ENCODE measurements at places on chromosomes 4 and X.

GRCh38 chr4:11005300-11005699, 320.7 kb upstream of the CLNK start:
- no peak for DNase-seq

DNA sequence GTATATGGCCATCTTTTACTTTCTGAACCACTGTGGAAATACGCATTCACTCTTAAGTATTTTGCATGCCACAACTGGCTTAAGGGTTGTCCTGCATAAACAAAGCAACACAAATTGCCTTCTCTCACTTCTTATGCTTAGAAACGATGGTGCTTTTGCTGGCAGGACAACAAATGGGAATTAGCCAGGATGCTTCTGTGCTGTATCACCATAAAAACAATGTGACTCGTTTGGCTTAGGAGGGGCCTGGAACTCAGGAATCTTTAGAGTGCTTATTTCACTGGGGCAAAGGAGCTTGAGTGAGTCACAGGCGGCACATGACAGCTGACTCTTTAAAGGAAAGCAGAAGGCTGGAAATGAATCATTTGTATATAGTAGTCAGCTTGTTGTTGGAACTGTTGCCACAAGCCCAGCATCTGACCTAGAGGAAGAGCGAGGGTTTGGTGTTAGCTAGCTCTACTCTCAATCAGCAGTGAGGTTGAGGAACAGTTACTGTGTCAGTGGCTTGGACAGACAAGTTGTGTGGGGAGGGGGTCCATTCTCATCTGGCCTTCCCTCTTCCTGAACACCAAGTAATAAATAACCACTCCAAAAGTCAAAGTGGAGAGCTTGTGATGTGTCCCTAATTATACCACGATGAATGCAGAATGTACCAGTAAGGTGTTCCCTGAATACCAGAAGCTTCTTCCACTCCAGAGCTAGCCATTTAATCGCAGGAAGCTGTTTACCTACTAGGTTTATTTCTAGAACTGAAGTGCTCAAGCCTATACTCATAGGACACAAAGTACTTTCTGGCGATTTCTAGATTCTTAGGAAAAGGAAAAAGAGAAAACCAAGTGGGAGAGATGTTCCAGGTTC, 293.1 kb downstream of the CAMK2D start:
- DNase-seq: peak; percentile 93

- no peak for DNase-seq
Measured at GRCh38 chrX:114962209-114962608, 55.2 kb downstream of the IL13RA2 start.

- DNase-seq: no peak
Measured at GRCh38 chrX:130347321-130347720, 7.6 kb downstream of the SLC25A14 start.

- DNase-seq: no peak
Measured at GRCh38 chr4:68349279-68349648, 626 bp downstream of the YTHDC1 start.

DNA sequence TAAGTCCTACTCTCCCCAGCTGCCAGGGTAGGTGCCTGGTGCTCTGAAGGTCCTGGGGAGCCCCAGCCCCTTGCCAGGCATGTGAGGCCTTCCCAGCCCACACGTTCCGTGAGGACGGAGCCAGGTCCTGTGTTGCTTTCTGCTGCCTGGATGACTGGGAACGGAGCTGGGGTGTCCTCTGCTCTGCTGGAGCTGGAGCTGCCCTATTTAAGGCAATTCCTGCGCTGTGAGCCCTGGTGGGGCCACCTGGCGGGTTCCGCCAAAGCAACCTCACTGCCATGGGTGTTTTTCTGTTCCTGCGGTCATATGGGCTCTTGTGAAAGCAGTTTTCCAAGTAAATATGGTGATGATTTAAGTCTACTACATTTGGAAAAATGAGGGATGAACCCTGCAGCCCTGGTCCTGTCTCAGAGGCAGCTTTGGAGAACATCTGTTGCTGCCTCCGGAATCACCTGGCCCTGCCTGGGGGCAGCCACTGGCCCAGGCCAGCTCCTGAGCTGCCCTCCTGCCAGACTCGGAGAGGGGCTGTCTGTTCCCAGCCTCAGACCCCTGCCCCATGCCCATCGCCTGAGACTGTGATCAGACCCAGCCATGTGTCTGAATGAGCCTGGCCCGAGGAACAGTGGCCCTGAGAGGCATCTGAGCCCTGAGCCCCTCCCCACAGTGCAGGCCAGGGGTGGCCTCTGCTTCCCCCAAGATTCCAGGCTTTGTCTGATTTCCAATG, 33.2 kb downstream of the FGFRL1 start:
- no peak for DNase-seq

DNA sequence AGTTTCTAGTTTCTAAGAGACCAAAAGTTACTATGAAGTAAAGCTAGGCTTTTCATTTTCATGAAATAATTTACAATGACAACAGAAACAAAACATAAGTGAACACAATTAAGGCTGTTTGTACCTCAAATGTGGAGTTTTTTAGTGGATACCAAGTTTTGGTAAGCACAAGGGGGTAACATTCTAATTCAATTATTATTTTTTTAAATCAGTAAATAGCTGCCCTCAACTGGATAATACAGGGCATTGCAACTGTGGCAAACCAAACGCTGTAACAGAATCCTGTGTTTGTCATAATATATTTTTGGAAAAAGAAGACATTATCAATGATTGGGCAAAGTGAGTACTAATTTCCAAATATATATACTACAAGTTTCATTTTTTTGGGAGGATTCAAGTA, 150.3 kb downstream of the FBXW7 start:
- no peak for DNase-seq

DNA sequence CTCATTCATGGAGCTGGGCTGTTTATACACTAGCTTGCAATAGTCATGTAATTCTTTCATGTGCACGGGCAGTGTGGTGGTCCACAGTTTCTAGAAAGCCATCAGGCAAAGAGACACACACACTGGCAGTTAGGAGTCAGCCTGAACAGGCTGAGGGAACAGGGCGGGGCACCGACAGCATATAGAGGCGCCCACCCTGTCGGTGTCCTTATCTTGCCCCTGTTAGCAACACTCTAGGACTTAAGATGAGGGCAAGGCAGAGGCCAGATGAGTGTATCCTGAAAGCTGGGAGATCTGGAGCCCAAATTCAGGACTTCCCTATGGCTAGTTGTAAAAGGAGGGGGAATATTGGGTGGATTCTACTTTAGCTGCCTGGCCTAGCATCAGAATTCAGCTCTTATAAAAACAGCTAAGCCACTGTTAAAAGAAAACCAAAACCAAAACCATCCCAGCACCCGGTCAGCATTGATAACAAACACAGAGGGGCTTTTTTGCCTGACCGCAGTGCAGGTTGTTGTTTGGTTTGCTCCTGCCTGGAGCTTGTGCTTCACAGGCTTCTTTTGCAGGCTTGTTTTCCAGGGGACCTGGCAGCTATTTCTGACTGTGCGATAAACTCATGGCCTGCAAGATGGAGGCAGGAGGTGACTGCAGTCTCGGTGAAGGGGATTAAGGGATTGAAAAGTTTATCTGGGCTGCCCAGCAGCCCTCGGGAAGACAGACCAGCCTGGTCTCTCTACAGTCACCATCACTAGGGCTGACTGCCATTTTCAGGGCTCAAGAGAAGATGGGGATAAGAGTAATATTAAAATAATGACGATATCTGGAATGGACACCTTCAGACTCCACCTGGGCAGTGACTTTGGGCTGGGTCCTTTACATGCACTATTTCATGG, 638.9 kb downstream of the MID1IP1 start:
- DNase-seq: no peak

DNA sequence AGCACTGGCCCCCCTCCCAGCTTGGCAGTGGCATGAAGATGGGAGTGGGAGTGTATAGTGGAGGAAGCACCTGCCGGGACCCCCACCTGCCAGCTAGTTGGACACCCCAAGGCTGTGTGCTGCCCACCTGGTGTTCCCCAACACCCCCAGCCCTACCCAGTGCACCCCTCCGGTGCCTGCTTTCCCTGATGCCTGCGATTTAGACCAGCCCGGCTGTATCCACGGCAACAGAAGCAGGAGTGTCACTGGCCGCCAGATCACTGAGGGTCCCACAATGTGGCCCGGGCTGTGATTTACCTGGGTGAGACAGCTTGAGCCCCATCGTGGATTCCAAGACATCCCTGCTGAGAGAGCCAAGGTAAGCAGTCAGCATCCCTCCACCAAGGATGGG, 533 bp downstream of the GPR173 start:
- no peak for DNase-seq

DNA sequence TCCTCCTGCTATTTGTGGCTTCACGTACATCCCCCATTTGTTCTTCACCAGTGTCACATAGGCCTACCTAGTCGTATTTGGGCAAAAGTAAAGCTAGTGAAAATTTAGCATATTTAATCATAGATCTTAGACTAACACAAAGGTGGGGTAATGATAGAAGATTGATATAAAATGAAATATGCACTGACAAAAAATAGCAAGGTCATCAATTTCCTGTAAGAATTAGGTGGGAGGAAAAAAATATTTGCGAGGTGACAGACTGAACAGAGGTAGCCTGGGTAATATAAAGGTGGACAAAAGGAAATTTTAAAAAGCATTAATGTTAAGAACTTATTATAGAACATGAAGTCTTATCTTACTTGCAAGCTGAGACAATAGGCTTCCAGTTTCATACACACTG, 239.9 kb downstream of the PCDH10 start:
- no peak for DNase-seq

- no peak for DNase-seq
Measured at GRCh38 chrX:68748030-68748429, 80.8 kb upstream of the EFNB1 start.

DNA sequence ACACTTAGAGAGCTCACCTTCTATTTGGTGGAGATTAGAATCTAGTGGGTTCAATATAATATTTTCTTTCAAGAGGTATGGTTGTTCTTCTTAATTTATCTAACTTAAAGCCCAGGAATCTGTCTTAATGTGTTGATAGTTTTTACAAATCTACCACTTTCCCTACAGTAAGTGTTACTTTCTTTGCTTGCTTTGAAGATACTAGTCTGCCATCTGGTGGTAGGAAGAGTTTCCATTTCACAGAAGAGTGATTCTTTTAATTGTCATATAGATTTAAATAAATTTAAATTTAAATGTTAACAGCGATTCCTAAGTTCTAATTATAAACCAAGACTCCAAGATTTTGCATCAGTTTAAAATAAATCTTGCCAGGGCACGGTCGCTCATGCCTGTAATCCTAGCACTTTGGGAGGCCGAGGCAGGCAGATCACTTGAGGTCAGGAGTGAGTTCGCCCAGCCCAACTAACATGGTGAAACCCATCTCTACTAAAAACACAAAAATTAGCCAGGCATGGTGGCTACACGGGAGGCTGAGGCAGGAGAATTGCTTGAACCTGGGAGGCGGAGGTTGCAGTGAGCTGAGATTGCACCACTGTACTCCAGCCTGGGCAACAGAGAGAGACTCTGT, 43.5 kb downstream of the NUDT9 start:
- DNase-seq: peak; percentile 36

- DNase-seq: no peak
Measured at GRCh38 chrX:132778917-132779316, 179.5 kb downstream of the HS6ST2 start.

DNA sequence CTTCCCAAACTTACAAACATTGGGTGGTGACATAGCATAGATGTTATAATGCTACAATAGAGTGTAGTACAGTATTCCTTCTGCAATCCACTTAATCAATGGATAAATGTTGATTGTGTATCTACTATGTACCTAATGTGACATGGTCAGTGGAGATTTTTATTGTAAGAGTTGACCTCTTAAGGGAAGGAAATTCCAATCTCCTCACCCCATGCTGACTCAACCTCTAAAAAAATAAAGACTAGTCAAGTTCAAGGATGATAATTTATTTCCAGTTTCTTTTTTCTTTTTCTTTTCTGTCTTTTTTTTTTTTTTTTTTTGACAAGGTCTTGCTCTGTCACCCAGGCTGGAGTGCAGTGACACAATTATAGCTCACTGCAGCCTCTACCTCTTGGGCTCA, 206.5 kb upstream of the STS start:
- DNase-seq: no peak

DNA sequence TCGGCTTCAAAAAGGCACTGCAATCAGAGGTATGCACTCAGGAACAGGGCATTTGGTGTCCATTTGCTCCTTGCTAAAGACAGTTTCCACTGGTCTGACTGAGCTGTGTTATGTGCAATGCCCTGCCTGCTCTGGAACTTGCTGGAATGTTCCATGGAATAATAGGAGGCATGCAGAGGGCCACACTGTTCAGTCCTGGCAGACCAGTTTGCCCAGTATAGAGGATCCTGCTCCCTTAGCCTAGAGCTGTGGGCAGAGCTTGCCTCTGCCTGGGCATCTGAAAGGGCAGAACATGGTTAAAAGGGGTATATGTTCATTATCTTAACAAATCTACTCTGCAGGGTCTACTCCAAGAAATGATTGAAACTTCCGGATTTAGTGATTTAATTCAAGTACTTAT, 27.8 kb upstream of the CD99L2 start:
- no peak for DNase-seq

DNA sequence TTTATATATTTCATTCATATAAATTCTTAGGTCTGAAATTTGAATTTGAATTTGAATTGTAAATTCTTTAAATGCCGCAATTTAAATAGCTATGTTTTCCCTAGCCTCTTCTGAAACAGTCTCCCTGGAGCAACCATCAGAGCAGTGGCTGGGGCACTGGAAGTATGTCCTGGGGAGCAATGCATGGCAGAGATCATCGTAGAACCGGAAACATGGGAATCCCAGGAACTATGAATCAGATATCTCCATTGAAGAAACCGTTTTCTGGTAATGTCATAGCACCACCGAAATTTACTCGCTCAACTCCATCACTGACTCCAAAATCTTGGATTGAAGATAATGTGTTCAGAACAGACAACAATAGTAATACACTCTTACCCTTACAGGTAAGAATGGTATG, 4.9 kb downstream of the CPEB2 start:
- peak; percentile 50 for DNase-seq

DNA sequence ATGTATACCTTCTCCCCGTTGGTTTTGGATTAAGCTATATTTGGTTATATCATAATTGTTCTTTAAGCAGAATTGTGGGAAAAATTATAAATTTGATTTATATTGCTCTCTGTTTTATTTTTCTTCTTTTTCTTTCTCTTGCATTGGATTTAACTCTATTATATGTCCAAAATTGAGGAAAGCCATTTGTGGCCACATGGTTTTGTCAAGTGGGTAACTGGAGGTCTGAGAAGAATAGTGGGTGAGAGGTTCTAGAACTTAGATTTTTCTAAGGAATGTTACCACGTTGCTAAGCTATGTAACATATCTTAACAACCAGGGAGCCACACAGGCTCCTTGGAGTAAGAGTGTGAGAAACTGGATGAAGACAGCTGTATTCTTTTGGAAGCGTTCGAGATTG, at the start of gene C4orf17:
C4orf17 (plus strand) TSS at position 301 of the 400 bp plus-strand sequence. CDS start 2,061 bp downstream, outside the sequence.
- DNase-seq: no peak

- DNase-seq: no peak
Measured at GRCh38 chr4:74764119-74764518, 30.2 kb downstream of the BTC start.

GRCh38 chr4:184343502-184344177, 126.0 kb upstream of the ENPP6 start:
- no peak for DNase-seq

DNA sequence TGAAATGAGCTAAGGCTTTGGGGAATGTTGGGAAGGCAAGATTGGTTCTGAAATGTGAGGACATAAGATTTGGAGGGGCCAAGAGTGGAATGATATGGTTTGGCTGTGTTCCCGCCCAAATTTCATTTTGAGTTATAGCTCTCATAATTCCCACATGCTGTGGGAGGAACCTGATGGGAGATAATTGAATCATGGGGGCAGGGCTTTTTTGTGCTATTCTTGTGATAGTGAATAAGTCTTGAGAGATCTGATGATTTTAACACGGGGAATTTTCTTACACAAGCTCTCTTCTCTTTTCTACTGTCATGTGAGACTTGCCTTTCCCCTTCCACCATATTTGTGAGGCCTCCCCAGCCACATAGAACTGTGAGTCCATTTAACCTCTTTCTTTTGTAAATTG, 157.6 kb upstream of the C1QTNF7 start:
- no peak for DNase-seq

All from RCC 7860 (cell line).